ENCODE measurements at places on chromosomes 7 and 10.

- no peak for DNase-seq
Observed at GRCh38 chr10:1214882-1215540, 158.8 kb downstream of the WDR37 start.

- no peak for DNase-seq
Observed at GRCh38 chr7:27213433-27214238, 13.7 kb upstream of the HOXA13 start.

DNA sequence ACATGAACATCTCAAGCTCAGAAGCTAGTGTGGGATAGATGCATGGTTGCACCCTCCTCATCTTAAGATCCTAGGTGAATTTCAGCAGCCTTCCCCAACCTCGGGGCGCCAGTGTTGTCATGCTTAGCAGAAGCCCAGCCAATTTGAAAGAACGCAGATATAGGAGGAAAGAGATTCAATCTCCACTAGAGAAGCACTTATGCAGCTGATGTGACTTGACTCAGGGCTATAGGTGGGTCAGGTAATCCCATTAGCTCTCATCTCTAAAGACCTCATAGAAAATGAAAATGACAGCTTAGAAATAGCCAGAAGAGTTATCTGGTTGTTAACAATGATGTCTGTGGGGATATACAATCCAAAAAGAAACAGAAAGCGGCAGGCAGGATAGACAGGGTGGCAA, 310.5 kb downstream of the GPAM start:
- DNase-seq: no peak

GRCh38 chr7:151319189-151319588, 22.4 kb upstream of the NUB1 start:
- no peak for DNase-seq

DNA sequence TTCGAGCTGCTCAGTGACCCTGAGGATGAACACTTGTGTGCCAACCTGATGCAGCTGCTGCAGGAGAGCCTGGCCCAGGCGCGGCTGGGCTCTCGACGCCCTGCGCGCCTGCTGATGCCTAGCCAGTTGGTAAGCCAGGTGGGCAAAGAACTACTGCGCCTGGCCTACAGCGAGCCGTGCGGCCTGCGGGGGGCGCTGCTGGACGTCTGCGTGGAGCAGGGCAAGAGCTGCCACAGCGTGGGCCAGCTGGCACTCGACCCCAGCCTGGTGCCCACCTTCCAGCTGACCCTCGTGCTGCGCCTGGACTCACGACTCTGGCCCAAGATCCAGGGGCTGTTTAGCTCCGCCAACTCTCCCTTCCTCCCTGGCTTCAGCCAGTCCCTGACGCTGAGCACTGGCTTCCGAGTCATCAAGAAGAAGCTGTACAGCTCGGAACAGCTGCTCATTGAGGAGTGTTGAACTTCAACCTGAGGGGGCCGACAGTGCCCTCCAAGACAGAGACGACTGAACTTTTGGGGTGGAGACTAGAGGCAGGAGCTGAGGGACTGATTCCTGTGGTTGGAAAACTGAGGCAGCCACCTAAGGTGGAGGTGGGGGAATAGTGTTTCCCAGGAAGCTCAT, 1.1 kb downstream of the DDIT4 start:
- peak; percentile 74 for DNase-seq

GRCh38 chr10:95496951-95497350, 64.2 kb downstream of the SORBS1 start:
- DNase-seq: no peak

DNA sequence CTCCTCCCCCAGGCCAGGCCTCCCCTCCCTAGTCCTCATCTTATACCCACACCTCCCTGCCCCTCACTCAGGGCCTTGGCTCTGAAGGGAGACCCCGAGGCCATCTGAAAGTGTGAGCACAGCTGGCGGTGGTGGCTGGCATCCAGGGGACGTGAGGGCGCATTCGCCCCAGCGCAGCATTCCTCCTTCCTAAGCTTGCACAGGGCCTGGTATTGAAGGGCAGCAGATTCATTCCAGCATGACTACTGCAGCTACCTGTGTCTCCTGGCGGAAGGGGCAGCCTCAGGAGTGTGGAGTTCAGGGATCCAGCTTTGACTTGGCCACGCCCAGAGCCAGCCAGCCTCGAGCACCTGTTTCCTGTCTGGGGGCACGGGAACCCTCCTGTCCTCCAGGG, 72.6 kb downstream of the PARP12 start:
- no peak for DNase-seq

- DNase-seq: no peak
Observed at GRCh38 chr10:71372882-71373495, 23.7 kb upstream of the CDH23 start.

- no peak for DNase-seq
Observed at GRCh38 chr10:91307489-91307888, 87.0 kb downstream of the PCGF5 start.

DNA sequence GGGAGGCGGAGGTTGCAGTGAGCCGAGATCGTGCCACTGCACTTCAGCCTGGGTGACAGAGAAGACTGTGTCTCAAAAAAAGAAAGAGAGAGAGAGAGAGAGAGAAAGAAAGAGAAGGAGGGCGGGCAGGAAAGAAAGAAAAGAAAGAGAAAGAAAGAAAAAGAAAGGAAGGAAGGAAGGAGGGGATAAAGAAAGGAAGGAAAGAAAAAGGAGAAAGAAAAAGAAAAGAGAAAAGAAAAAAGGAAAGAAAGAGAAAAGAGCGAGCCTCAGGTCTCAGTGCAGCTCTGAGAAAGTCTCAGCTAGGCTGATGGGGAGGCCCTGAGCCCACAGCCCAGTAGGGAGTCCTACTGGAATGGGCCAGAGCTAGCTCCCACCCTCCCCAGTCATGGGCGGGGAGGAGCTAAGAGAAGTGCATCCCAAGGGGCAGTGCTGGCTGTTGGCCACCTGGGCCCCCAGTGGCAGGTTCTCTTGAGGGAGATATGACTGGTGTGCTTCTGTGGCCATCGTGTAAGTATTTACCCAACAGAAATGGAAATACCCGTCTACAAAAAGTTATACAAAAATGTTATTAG, 69.3 kb downstream of the ABRAXAS2 start:
- DNase-seq: no peak

DNA sequence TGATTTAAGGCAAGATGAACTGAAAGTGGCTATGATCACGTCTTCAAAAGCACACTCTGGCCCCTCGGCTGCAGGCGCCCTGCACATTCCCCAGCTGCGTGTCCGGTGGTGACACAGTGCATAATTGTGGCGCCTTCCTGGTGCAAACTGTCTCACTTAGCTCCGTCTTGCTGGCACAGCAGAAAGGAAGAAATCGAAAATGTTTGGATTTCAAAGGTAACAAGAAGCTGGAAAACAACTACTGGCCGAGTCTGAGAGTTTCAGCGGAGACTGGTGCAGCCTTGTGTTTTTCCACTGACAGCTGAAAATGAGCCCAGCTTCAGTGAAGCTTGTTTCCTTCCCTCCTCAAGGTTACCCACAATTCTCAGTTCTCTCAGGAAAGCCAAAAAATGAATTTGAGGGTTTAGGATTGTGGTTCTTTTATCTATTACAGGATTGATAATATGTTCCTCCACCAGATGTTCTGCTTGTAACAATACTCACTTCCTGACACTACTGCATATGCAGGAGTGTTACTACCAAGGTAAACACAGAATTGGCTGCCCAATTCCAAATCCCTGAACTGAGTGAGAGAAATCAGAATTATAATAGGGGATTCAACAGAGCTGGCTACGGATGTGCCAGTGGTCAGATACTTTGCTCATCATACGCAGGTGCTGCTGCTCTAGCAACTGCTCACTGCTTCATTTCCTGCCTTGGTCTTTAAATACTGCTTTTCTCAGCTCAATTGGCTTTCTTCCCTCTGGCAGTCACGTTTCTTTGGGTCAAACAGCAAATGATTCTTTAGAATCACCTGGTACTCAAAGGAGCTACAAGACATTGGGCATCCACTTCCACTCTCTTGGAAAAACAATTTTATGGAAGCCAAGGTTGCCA, 63.7 kb downstream of the TRUB1 start:
- no peak for DNase-seq

GRCh38 chr7:20408467-20408826, 77.7 kb downstream of the ITGB8 start:
- DNase-seq: no peak

GRCh38 chr10:82228701-82229100, 353.7 kb downstream of the NRG3 start:
- no peak for DNase-seq

GRCh38 chr7:94888551-94888950, 18.8 kb upstream of the PPP1R9A start:
- DNase-seq: no peak

- peak; percentile 14 for DNase-seq
Observed at GRCh38 chr10:3538656-3539531, 246.1 kb downstream of the KLF6 start.

DNA sequence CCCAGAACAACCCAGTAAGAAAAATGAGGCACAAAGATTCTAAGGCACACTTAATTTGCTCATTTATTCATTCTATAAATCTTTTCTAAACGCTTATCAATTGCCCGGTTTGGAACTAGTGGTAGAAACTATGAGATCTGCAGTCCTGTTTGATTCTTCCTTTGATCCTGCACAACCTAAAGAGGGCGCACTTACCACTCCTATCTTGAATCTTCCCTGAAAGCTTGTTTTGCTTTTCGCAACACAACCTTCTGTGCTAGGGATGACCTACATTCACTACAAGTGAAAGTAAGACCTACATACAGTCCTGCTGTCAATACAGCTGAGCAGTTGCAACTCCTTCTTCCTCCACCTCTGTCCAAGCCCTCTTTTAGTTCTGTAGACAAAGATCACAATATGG, 12.6 kb upstream of the ARL4A start:
- DNase-seq: peak; percentile 9

DNA sequence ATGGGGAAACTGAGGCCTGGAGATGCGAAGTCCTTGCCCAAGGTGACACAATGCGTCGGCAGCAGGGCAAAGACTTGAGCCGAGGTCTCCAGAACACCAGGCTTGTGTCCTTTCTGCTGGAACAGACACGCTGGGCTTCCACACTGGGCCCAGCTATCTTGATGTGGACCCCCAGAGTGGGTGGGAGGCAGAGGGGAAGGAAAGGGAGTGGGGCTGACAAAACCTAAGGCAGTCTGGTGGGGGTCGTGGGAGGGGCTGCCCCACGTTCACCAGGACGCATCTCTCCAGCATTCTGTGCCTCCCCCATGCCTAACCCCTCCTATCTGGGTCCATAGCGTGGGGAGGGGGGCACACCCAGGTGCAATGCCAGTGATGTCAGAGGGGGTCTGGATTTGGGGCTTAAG, 38.1 kb downstream of the PPIF start:
- DNase-seq: no peak

DNA sequence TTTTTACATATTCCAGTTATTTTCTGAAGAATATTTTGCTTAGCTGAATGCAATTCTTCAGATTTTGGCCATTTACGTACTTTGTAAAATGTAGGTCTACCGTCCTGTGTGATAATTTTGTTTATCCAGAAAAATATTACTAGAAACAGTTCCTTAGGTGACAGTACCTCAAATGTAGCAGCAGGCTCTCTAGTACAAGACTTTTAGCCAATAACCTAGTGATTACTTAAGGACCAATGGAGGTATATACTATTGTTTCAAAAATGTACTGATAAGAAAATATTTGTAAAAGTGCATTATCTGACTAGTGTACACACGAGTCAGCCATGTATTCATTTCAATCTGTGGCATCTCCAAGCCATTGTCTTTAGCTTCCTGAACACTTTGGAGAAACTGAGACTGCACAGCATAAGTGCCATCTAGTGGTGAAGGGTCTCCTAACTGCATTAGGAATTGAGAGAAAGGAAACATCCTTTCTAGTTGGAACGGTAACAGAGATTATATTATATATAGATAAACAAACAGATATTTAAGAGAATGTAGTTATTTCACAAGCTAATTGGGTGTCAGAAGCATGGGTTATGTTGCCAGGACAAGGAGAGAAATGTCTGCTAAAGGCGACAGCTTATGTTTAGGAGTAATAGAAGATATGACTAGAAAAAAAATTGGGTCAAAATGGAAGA, 23.7 kb downstream of the RTKN2 start:
- DNase-seq: peak; percentile 40

- DNase-seq: no peak
Observed at GRCh38 chr10:113052076-113052830, 102.2 kb downstream of the TCF7L2 start.

GRCh38 chr7:44267178-44267577, 58.2 kb downstream of the CAMK2B start:
- DNase-seq: no peak

DNA sequence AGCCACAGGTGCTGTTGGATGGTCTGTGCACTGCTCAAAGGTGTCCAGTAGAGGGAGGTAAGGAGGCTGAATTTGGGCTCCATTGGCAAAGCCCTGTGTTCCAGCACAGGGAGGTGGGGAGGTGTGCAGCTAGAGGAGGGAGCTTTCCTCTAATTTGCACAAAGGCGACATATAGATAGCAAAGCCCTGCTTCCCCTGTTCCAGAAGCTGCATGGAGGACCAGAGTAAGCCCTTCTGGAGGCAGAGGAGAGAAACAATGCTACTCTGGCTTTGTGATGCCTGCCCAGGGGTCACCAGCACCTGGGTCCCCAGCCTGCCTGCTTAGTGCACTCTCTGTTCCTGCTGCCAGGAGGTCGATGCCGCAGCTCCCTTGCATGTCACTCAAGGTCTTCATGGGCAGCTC, 3.4 kb upstream of the ARHGAP22 start:
- DNase-seq: peak; percentile 6

DNA sequence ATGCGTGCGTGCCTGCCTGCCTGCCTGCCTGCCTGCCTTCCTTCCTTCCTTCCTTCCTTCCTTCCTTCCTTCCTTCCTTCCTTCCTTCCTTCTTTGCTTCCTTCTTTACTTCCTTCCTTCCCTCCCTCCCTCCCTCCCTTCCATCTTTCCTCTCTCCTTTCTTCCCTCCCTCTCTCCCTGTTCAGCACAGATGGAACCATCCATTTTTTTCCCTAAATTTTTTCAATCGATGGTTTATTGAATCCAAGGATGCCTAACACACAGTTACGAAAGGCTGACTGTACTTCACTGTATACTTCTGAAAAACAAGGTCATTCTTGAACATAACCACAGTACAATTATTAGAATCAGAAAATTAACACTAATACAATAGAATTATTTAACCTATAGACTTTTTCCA, 53.8 kb downstream of the ABCA13 start:
- DNase-seq: no peak

DNA sequence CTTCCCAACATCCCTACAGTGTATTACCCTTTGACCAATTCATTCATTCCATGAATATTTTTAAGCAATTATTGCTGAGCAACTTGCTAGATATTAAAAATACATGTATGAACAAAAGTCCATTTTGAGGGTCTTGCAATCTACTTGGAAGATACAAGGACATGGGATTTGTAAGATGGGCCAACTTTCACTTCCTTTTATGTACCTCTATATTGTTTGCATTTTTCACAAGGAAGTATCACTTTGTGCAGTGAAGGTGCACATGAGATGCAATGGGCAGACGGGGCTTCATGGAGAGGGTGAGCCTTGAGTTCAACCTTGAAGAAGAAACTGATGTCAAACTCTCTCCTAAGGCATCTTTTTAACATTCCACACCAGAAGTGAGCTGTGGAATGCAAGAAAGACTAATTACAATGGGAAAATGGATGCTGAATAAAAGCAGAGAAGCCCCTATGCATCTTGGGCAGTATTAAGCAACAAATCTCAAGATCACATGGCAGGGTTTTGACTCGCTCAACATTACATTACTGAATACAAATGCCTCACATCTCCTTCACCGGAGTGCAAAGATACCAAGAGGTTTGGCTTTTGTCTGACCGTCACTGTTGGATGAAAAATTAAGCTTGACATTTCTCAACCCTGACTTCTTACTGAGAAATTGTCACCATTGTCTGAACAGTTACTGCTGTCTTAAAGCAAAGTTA, 341.5 kb downstream of the ELMO1 start:
- no peak for DNase-seq

- DNase-seq: no peak
Observed at GRCh38 chr7:90850471-90850870, 254.3 kb downstream of the CDK14 start.

All from stimulated activated CD4-positive, alpha-beta T cell treated with anti-CD3 and anti-CD28 coated beads, TNF-alpha, amount 100 ng/mL, for 24 hours (primary cell).